Fibroblast of pulmonary artery (primary cell): ENCODE measurements at places on chromosomes 6 and 20.

DNA sequence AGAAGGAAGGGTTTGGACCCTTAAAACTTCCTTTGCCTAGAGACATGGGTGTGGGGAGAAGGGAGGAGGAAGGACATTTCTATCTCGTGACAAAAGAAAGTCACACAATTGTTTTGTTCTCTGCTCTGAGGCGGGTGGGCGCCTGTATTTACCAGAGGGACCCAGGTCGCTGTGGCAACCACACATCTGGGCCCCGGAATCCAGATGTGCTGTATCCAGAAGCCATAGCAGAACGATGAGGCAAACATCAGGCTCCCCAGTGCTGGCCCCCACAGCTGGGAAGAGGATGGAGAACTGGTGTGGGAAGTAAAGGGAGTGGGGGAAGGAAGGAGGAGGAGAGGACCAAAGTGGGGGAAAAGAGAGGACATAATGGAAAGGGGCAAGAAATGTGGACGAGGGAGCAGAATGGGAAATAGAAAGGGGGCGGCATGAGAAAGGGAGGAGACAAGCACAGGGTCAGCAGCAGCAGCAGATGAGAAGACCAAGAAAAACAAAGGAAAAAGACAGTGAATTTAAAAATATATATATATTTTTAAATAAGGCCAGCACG is 3.4 kb upstream of the TNXB start:
- DNase-seq: peak; percentile 48

DNA sequence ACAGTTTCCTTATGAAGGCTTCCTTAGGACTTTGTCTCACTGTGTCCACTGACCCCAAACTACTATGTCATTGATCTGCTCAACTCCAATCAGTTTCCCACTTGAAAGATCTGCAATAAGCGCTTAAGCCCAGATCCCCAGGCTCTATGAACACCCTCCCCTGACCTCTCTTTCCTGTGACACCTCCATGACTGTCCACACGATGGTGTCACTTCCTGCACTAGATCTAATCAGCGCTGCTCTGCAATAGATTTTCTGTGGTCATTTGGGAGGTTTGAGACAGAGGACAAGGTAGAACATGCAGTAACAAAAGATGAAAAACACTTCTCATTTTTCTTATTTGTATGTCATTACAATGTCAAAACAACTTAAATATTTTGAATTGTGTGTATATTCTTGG is 304.6 kb upstream of the AGPAT4 start:
- DNase-seq: no peak

DNA sequence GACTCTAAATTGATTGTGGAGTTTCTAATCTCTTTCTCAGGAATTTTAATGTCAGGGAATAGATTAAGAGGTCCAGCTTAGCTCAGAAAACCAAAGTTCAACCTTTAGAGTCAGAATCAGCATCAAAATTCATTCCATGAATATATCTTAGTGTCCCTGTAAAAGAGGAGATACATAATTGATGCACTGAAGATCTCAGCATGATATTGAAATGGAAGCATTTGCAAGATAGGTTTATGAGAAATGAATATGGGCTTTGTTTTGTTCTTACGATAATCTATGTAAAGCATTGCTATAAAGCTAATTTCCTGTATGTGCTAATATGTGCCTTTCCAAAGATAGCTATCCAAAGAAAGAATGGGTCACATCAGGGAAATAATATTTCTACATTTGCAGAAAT is 404.5 kb upstream of the HSF2 start:
- DNase-seq: no peak

DNA sequence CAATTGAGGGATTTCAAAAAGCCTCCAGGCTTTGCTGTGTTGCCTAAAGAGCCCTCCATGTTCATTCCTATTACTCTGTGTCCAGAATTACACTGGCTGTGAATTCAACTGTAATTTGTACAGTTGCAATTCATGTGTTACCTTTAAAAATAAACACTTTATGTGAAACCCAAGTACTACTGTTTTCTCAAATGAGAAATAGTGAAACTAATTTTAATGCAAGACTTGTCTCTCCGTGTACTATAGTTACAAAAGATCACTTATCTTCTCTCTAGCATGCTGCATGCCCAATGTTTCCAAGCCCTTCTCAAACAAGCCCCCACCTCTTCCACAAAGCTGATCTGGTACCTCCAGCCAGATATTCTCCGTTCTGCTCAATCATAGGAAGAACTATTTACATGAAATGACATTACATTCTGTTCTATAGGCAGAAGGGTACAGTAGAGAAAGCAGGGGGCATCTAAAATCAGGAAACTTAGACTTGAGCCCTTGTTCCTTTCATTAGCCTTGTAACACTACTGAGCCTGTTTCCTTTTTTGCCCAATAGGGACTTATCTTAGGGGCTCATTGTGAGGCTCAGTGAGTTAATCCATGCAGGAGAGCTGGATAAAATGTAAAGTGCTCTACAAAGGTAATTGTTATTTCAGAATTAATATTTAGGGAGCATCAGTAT is 12.3 kb upstream of the COL9A1 start:
- no peak for DNase-seq

DNA sequence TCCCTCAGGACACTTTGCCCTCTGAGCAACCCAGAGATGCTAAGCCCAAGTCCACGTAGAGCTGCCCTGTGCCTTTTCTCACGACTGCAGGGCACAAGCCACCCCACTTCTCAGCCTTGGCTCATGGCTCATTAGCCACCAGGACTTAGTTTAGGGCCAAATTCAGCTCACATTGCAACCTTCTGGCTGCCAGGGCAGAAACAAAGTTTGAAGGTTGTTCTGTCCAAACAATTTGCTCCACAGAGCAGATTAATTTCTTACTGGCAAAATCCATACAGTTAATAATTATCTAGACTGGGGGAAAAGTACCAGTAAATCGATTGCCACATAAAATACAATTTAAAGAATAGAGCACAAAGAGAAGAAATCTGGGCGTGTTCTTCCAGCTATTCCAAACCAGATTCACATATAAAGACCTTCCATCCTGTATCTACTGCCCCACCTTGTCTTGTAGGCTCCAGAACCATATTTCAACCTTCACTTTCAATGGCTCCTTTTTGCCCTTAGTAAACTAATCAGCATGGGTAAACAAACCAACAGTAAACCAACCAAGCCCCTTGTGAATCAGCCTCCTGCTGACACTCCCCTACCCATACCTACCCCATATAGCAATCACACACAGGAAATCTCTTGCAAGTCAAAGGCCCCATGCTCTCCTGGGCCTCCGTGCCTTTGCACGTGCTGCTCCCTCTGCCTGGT is 101.9 kb downstream of the QRSL1 start:
- no peak for DNase-seq

DNA sequence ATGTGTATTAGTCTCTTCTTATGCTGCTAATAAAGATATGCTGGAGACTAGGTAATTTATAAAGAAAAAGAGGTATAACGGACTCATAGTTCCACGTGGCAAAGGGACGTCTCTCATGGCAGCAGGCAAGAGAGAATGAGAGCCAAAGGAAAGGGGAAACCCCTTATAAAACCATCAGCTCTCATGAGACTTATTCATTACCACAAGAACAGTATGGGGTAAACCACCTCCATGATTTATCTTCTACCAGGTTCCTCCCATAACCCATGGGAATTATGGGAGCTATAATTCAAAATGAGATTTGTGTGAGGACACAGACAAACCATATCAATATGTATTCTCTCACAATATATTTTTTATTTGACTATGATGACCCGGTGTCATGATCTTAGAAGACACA is 109.1 kb downstream of the UTRN start:
- DNase-seq: no peak

DNA sequence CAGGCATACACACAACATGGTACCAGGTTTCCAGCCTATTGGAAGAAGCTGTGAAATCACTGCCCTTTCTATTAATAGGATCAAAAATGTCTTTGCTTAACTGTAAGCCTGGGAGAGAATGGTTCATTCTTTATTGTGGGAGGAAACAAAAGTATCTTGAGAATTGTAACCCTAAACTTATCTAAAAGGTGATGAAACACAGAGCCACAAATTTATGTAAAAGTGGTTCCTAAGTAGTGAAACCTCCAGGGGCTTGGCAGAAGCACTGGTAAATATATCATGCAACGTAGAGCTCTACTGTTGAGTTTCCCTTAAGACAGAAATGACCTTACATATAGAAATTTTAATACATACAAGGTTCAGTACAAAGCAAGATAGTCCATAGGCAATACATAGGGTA is 17.2 kb upstream of the NOX3 start:
- DNase-seq: peak; percentile 73

DNA sequence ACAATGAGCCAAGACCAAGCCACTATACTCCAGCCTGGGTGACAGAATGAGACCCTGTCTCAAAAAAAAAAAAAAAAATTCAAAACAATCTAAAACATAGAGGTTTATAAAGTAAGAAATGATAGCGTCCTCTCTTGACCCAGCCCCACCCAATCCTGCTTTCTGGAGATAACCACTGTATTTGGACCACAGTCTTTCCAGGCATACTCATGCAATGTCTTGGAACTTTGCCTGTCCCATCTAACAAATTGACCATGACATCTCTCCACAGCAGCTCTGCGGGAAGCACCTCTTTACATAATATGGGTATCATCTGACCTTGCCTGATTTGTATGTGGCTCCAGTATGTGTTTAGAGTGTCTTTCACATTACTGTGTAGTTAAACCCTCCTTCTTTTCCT is 9.1 kb upstream of the SHLD1 start:
- DNase-seq: no peak

DNA sequence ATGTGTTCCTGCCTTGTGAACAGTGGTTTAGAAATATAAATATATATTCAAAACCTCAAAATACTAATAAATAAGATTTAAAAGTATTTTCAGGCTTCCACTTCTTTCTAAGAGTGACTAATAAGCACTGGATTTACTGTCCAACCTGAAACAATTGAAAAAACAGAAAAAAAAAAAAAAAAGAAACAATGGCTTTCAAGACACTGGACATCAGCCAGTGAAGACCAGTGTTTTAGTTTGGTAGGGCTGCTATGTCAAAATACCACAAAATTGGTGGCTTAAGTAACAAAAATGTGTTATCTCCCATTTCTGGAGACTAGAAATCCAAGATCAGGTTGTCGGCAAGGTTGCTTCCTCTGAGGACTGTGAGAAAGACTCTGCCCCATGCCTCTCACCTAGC is 101.4 kb upstream of the PDE7B start:
- peak; percentile 81 for DNase-seq

- no peak for DNase-seq
These were observed 39.9 kb upstream of the BEND6 start for GRCh38 chr6:56914798-56915658.

GRCh38 chr6:3394671-3395070 is 62.2 kb downstream of the SLC22A23 start:
- DNase-seq: no peak

DNA sequence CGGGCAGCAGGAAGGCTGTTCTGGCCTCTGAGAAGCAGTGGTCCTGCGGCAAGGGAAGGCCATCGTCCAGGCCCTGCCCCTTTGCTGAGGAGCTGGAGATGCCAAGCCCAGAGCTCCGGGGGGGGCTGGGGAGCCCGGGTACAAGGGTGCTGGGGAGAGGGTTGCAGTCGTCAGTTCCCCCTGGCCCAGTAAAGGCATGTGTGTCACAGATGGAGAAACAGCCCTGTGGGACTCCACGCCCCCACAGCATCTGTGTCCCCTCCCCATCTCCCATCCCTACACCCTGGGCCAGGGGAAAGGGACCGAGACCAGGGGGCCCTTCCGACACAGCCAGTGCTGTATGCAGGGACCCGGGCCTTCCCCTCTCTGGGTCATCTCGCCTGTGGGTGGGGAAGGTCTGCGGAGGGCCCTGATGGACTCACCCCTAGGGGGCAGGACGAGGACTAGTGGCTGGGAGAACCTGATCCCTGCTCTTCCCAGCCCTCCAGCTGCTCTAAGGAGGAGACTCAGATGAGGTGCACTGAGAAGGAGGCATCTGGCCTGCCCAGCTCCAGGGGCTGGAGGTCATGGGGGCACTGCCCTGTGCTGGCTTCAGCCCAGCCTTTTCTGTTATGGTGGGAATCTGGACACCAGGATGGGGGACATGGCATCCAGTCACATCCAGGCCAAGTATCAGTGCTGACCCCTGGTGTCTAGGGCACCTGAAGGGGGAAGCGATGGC is 609 bp downstream of the MYL9 start:
- peak; percentile 64 for DNase-seq
